ENCODE measurements at places on chromosomes 11 and 22.

- no peak for DNase-seq
Observed at GRCh38 chr11:134705858-134706257, 293.8 kb upstream of the B3GAT1 start.

DNA sequence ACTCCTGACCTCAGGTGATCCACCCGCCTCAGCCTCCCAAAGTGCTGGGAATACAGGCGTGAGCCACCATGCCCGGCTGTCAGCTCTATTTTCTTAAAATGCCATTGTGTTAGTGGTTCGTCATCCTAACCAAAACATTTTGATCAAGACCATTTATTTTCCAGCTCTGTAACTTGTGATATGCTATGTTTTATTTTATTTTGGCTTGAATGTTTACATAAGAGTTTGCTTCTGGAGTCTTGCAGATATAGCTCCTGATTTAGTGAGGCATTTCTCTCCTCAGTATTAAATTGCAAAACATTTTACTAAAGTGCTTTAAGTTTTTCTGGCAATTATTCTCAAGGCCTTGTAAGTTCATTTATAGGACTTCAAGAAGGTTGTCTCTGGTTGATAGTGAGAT lies 4.4 kb downstream of the EP300 start:
- DNase-seq, result no peak

DNA sequence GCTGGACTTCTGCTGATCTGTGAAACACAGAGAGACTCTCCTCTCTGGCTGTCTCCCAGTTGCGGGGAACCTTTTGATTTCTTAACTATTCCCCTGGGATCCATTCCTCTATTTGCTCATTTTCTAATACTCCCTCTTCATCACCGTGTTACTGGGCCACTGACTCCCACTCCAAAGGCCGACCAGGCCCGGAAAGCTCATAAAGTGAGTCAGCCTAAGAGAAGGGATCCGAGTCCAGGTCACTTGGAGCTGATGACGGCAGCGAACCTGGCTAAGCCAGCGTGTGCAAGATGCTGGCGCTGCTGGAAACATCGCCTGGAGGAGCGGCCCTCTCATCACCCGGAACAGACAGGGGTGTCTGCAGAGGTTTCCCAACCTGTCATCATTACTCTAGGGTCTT lies 112.8 kb downstream of the FBXO7 start:
- DNase-seq, result no peak

DNA sequence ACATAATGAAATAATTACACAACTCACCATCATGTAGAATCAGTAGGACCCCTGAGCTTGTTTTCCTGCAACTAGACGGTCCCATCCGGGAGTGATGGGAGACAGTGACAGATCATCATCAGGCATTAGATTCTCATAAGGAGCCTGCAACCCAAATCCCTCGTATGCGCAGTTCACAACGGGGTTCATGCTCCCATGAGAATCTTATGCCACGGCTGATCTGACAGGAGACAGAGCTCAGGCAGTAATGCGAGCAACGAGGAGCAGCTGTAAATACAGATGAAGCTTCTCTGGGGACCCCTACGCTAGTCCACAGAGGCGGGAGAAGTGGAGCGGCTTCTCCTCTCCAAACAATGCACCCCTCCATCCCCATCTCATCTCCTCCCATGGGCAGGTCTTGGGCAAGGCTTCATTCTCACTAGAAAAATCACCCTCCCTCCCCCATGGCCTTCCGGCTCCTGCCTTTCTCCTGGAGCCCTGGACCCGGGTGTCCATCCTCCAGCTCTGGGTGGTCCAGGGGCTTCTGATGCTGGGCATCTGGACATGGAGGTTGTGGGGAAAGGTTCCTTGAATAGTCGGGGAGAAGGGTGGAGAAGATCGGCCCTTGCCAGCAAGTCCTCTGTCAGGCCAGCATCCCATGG lies 16.2 kb upstream of the RAC2 start:
- DNase-seq, result no peak

GRCh38 chr11:18853086-18853720 lies 61.6 kb upstream of the PTPN5 start:
- DNase-seq, result peak; percentile 36
